GOT3 (cell line): ENCODE measurements at places on chromosomes 5 and 9.

GRCh38 chr9:96619124-96619465 is 548 bp downstream of the CDC14B start:
- no peak for DNase-seq

DNA sequence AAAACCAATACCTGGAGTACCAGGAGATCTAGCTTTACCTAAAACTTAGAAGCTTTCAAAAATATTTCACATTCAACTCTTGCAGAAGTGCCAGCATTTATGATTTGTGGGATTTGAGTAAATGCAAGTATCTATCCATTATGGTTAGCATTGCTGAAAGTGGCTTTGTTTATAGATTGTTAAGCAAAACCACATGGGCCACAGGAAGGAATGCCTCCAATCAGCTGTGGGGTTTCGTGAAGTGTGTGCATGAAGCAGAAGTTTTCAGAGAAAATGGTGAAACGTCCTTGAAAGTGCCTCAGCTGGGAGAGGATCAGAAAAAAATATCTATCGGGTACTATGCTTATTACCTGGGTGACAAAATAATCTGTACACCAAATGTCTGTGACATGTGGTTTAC is 4.2 kb downstream of the LECT2 start:
- DNase-seq: no peak

DNA sequence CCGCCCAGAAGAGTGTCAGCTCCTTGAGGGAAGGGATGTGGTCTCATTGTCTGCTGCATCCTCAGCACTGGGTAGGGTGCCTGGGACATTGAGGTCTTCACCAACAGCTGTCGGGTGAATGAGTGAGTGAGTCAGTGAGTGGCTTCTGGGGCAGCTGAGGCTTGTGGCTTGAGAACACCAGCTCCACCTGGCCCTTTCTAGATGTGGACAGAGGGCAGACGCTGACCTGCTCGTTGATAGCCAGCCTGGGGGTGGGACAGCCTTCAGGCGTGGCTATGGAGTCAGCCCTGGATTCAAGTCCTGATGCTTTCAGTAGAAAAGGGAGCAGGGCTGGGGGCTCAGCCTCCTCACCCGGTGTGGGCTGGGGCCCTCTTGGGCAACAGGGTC is 215.1 kb downstream of the C9orf50 start:
- no peak for DNase-seq

GRCh38 chr9:16727452-16728136 is 142.9 kb downstream of the BNC2 start:
- DNase-seq: no peak

- DNase-seq: no peak
These were observed 107.4 kb downstream of the JAKMIP2 start for GRCh38 chr5:147675168-147675567.

GRCh38 chr5:138369706-138370105 is 17.2 kb downstream of the KDM3B start:
- DNase-seq: no peak

GRCh38 chr9:134066913-134067851 is 644 bp downstream of the BRD3 start:
- DNase-seq: no peak

DNA sequence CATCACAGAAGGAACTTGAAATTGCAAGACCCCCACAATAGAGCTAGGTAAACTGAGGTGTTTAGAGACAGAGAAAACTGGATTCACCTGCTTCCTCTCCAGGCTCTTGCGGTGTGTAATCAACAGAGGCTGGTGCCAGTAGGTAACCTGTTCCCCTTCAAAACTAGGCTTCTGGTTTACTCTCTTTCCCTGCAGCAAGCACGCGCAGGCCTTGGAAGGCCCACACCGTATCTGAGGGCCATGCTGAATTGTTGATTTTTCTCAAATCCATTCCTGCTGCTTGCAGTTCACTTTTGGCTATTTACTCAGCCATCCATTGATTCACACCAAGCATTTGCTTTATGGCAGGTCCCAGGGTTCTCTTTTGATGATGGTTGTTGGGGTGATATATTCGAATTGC is 667 bp upstream of the FRRS1L start:
- DNase-seq: no peak

GRCh38 chr5:17989036-17989435 is 354.8 kb downstream of the TAF11L14 start:
- no peak for DNase-seq

GRCh38 chr9:89529243-89530035 is 31.5 kb upstream of the SEMA4D start:
- no peak for DNase-seq

DNA sequence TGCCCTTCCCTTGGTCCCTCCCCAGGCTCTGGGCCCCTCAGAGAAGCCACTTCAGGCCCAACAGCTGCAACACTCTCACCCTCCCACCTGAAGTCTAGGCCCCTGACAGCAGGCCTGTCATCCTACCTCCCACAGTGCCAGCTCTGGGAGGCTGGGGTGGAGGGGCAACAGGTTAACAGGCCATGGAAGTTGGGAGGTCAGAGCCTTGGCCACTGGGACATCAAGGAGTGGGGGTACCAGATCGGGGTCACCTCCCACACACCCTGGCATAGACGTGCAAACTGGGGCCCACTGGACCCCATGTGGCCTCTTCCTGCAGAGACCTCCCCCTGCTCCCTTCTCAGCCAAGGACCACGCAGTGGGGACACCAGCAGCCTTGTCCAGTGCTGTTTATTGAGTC is 2.8 kb downstream of the SSNA1 start:
- no peak for DNase-seq

DNA sequence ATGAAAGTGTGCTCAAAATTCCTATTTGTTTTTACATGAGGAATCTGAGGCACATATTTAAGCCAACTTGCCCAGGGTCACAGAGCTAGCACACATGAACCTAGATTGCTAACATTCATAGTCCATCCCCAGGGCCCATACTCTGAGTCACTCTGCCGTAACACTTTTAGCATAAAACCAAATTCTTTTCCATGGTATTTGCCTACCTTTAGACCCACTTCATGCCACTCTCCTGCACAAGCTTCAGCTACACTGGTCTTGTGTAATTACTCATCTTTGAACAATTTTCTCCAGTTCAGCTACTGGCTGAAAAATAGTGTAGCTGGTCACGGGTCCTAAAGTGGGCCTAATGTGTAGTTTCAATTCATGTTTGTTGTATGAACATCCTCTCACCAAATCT is 200.7 kb downstream of the SLC12A2 start:
- DNase-seq: no peak

- DNase-seq: no peak
These were observed 12.3 kb upstream of the FCHSD1 start for GRCh38 chr5:141663506-141663905.

DNA sequence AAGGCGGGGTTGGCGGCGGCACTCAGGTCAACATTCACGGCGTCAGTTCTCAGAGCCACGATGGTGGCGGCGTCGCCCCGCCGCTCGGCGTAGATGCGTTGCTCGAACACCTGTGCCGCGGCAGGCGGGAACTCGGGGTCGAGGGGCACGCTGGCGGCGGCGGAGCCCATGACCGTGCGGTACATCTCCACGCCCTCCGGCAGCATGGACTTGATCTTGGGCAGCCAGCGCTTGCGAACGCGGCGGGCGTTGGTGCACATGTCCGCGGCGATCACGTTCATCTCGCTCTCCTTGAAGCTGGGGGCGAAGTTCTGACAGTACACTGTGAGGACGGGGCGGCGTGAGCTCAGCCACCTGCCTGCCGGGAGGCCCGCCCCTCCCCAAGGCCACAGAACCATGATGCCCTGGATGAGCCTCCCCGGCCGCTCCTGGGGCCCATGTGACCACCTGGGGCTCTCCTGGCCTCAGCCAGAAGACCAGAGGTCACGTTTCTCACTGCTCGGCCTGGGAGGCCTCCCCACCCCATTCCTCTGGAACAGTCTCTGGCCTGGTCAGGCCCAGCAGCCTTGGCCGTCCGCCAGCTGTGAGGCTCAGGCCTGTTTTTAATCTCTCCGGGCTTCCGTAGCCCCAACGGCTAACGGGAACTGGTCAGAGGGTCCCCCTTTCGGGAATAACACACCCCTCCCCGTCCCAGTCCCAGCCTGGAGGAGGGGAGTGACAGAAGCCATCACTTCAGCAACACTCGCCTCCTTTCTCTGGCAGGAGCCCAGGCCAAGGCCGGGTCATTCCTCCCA is 50.7 kb upstream of the UBAC1 start:
- no peak for DNase-seq

- DNase-seq: no peak
These were observed 38.4 kb downstream of the RASGRF2 start for GRCh38 chr5:80998590-80998979.

GRCh38 chr9:37338218-37338617 is 84.3 kb upstream of the GRHPR start:
- no peak for DNase-seq

GRCh38 chr9:85871008-85871407 is 69.9 kb upstream of the NAA35 start:
- no peak for DNase-seq

DNA sequence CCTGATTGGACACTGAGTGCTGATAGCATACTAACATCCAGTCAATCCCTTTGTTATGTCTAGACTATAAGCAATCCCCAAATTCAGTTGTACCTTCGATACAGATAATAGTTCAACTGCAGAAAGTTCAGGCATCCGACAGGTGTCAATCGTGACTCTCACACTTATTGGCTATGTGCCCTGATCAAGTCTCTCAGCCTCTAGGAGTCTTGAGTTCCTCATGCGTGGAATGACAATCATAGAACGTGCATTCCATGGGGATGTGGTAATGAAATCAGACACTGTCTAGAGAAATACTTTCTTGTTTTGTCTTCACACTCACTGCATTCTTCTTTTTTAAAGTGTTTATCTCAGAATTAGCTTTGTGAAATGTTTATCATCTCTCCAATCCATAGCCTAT is 4.8 kb downstream of the ANKRD34B start:
- no peak for DNase-seq

DNA sequence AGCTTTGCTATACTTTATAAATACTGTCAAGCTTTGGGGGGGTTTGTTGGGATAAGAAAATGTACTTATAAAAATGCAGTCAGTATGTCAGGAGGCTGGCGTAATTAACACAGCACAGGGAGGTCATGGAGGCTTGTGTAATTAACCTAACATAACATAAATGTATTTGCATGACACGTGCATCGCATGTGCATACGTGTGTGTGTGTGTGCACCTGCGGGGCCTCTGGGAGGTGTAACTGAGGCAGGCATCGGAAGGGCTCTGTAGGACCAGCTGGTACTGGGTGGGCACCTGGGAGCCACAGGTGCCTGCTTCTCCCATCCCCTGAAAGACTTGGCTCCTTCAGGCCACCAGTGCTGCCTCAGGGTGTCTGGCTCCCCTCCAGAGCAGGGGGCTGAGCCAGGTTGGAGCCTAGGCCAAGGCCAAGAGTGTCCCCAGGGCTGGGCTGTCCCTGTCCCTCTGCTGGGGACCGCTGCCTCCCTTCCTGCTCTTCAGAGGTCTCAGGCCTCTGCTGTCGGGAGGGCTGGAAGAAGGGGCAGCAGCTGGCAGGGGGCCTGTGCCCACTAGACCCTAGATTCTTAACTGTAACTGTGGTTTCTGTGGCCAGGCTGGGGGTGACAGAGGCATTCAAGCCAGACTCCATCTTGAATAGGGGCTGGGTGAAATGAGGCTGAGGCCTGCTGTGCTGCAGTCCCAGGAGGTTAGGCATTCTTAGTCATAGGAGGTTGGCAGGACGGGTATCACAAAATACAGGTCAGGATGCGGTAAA is 9.0 kb downstream of the FCN2 start:
- DNase-seq: no peak

- no peak for DNase-seq
These were observed 2.7 kb upstream of the SLC26A2 start for GRCh38 chr5:149957855-149958254.

- DNase-seq: no peak
These were observed 235.9 kb upstream of the FAM174A start for GRCh38 chr5:100299261-100299660.

DNA sequence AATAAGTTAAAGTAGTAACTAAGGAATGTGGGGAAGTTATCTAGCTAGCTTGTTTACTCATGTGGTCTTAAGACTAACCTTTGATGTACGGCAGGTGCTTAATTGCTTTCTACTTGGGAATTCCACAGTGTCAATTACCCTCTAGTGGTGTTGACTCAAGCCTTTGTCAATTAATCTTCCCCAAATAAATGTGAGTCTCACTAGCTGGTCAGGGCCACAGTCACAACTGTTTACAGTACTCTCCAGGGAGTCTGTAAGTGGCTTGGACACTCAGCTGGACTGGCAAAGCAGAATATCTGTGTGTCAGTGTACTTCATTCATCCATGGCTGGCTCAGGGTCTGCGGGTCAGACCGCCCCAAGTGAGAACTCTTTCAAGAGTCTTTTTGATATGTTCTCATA is 30.8 kb downstream of the SMIM3 start:
- DNase-seq: no peak

DNA sequence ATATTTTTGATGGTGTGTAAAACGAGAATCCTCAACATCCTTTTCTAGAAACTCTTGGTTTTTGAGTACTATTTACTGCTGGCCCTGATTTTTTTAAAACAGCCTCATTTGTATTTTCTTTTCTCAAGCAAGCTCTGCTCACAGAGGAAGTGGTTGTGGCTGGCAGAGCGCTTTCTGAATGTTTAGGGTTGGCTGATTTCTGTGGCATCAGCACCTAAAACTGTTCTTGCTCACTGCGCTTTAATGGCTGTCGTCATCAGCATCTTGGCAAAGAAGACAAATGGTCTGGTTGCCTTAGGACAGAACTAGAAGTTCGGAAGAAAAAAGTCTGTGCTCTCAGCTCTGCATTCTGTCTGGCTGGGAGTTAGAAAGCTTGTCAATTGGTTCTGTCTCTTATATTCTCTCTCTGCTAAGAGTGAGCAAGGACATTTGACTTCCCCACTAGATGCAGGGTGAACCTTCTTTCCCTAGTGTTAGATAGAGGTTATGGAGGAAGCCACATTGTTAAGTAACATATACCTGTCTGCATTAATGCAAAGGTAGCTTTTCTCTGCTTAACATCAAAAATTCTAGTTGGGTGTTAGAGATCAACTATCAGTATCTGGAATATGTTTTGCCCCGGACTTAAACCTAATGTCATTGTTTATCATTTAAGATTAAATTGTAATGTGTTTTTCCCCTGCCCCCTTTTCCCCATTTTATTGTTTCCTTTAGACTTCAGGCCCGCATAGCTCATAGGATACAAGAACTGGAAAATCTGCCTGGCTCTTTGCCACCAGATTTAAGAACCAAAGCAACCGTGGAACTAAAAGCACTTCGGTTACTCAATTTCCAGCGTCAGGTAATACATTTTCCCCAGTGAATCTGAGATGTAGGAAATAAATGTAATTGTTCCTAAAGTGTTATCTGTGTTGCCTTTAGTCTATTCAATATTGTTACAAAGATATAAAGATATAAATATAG is 39.0 kb downstream of the SMARCA2 start:
- no peak for DNase-seq

GRCh38 chr5:75450069-75450468 is 61.4 kb downstream of the CERT1 start:
- DNase-seq: no peak

GRCh38 chr5:2511126-2511525 is 240.4 kb downstream of the IRX2 start:
- DNase-seq: no peak
